ENCODE measurements at places on chromosomes 5 and 9.

DNA sequence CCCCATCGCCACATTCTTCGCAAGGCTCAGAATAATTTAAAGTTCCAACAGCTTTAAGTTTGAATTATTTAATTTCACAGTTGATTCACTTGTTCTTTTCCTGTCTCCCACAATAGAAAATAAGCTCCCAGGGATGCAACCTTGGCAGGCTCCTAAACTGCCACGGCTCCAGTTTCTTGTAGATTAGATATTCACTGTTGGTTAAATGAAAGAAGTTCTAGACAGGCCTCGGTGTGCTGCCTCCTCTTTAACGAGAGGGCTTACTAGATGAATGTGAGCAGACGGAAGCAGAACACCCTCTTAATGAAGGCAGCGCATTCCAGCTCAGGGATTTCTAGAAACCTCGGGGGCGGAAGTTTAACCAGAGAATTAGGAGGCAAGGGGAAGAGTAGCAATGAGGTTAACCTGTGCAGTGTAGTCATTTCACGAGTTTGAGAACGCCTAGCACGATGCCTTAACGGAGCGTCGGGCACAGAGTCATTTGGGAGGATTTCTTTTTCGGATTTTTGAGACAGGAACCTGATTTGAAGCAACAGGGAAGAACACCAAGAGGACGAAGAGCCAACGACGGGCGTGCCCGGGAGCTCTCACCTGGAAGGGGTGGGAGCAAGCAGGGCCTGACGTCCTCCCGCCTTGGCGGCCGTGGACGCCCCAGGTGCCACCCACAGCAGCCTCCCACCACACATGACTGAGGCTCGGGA is 637 bp upstream of the SMC5 start:
- DNase-seq: peak; percentile 61

GRCh38 chr5:39379693-39380092 is 15.4 kb upstream of the C9 start:
- no peak for DNase-seq

DNA sequence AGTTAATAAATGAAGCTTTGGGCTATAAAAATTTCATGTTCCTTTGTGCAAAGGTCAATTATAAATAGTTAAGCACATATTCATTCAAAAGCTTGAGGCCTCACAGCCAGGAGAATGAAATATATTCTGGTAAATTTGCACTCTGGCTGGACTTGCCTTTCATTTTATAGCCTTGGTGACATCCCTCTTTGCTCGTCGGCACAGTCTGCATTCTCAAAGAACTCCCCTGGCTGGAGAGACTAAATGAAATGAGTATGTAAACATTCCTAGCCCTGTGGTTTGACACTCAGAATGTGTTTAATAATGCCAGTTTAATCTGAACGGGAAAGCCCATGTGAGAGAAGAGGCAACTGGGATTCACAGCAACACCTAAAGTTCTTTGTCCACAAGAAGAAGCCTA is 285.6 kb downstream of the BRINP1 start:
- DNase-seq: no peak

- peak; percentile 57 for DNase-seq
These were observed 712.3 kb upstream of the WWC1 start for GRCh38 chr5:167578977-167579692.

- peak; percentile 85 for DNase-seq
These were observed 52.8 kb upstream of the CCDC112 start for GRCh38 chr5:115349001-115349817.

- DNase-seq: peak; percentile 44
These were observed 35.0 kb downstream of the MTX3 start for GRCh38 chr5:79955941-79956670.

Data from fibroblast of the aortic adventitia (primary cell).